Epithelial cell of prostate (primary cell): ENCODE measurements at places on chromosomes 6 and 20.

- DNase-seq = no peak
Measured at GRCh38 chr20:37220731-37221130, 40.9 kb downstream of the GHRH start.

DNA sequence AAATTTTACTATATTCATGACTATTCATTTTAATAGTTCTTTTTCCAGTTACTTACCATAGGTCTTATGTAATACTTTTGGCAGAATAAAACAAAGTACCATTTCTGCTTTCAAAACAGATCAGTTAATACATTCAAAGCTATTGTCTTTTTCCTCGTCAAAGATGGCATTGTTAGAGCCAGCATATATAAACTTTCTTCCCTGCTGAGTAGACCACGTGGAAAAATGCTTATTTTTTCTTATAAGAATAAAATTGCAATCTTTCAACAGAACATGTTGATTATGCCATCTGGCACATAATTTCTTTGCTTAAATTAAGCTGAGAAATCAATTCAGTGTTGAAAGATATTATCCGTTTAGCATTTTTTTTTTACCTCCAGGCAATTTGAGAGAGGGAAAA, 34.9 kb upstream of the EXOC2 start:
- DNase-seq = no peak

DNA sequence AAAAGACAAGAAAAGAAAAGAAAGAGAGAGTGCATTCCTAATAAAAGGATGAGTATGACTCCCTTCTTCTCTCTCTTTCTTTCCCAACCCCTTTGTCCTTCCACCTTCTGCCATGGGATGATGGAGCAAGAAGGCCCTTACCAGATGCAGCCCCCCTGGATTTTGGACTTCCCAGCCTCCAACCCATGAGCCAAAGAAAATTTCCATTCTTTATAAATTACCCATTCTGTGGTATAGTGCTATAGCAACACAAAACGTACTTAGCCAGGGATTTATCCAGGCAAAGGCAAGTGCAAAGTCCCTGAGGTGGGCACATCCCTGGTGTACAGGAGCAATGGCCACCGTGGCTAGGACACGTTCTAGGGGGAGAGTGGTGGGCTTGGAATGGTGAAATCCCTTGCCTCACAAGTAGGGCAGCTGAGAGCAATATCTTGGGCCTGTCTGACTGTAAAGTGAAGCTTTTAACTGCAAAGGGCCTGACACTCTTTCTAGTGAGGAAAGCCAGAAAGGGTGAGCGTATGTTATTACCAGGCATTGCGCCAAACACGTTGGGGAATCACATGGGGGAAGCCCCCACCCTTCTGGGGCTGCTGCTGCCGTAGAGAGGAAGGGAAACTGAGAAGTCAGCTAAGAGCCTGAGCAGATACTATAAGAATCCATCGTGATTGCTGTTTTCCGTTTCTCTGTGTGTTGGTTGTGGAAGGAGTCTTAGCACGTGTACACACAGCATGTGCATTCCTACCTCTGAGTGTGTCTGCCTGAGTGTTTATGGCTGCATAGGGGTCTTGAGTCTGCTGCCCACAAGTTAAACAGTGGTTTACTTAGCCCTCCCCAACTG, 50.7 kb upstream of the SIRPA start:
- DNase-seq = no peak

DNA sequence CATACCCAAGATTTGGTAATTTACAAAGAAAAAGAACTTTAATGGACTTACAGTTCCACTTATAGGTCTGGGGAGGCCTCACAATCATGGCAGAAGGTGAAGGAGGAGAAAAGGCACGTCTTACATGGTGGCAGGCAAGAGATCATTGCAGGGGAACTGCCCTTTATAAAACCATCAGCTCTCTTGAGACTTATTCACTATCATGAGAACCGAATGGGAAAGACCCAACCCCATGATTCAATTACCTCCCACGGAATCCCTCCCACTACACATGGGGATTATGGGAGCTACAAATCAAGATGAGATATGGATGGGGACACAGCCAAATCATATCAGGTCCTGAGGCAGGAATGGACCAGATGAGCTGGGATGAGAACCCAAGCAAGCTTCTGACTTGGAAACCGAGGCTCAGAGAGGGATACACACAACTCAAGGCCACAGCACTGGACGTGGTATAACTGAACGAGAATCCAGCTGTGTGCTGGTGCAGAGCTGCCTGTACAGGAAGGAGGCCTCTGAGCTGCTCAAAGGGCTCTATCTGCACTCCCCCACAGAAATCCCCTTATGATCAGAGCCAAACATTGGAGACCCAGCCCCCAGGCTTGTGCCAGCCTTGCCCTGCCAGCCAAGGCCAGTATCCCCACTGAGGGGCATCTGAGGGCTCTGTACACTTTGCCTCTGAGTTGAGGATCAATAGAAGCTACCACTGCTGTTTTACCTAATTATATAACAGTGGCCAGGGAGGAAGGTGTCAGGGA, 137.8 kb downstream of the CEBPB start:
- DNase-seq = no peak

DNA sequence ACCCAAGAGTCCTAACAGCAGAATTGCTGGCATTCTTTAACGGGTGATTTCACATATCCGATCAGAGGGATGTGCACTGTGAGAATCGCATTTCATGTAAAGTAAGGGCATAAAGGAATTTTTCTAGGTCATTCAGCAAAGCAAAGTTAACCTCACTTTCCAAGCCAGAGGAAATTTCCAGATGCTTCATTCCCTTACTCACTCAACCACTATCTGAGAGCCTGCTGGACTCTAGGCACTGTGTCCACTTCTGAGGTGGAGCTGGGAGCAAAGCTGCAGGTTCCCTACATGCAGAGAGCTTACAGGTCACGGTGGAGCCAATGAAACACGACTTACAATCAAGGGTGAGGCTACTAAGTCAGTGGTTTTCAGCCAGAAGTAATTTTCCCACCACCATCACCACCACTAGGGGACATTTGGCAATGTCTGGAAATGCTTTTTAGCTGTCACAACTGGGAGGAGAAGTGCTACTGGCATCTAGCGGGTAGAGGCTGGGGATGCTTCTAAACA, 34.5 kb upstream of the TSHZ2 start:
- DNase-seq = no peak

DNA sequence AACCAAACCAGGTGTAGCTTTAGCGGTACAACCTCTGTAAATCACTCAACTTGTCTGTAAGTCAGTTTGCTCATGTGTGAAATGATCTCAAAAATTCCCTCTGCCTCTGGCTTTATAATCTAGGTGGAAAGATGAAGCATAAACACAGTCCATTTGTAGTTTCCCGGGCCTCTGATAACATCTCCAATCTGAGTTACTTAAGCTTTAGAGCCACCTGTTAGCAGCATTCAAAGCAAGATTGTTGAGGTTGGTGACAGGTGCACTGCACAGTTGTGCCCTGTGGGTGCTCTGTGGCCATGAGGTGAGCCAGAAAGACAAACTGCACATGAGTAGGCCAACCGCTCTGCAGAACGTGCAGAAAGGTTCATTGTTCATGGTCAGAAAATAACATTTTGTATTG, 53.7 kb downstream of the MOCS1 start:
- DNase-seq = no peak
